ENCODE measurements at places on chromosomes 6 and 20.
A peak's percentile ranks its signal among the peaks of the same experiment; 100 is the strongest.

- no peak for DNase-seq
Measured at GRCh38 chr20:10837901-10838300, 164.1 kb upstream of the JAG1 start.

DNA sequence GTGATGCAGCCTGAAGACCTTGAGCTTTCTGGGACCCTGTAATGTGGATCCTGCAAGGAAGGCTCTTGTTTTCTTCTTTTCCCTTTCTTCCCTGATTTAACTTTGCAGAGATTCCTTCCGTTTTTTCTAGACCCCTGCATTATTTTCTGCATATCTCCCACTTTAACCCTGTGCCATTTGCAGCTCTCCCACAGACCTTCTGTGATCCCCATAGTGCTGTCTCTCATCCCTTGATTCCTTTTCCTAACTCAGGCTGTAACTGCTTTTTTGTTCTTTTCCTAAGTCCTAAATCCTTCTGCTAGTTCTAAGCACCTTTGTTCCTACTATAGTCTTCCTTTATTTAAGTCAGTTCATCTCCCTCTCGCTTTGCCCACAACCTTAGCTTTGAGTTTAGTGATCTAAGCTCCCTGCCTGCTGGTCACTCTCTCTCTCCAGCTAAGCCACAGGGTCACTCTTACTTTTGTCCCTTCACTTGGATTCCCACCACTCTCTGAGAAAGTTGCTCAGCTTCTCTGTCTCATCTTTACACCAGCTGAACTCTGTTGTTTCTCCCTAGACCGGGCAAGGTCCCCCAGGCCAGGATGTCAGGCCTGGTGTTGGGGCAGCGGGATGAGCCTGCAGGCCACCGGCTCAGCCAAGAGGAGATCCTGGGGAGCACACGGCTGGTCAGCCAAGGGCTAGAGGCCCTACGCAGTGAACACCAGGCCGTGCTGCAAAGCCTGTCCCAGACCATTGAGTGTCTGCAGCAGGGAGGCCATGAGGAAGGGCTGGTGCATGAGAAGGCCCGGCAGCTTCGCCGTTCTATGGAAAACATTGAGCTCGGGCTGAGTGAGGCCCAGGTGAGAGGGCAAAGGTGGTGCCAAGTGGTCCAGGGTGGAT is 1.6 kb downstream of the KLC4 start:
- no peak for DNase-seq

GRCh38 chr6:72955666-72956065 is 269.6 kb downstream of the KHDC1L start:
- DNase-seq = peak; percentile 51

- no peak for DNase-seq
Measured at GRCh38 chr6:160160450-160160849, 38.8 kb downstream of the SLC22A1 start.

GRCh38 chr6:52363228-52363867 is 1.4 kb downstream of the PAQR8 start:
- DNase-seq = peak; percentile 27

GRCh38 chr6:134170844-134171243 is 118.4 kb upstream of the SLC2A12 start:
- DNase-seq = no peak

- DNase-seq = no peak
Measured at GRCh38 chr6:119210596-119210995, 132.1 kb upstream of the FAM184A start.

GRCh38 chr6:11232770-11233626 is 530 bp upstream of the NEDD9 start:
- DNase-seq = no peak

GRCh38 chr20:32925481-32926196 is 66.9 kb downstream of the EFCAB8 start:
- no peak for DNase-seq

DNA sequence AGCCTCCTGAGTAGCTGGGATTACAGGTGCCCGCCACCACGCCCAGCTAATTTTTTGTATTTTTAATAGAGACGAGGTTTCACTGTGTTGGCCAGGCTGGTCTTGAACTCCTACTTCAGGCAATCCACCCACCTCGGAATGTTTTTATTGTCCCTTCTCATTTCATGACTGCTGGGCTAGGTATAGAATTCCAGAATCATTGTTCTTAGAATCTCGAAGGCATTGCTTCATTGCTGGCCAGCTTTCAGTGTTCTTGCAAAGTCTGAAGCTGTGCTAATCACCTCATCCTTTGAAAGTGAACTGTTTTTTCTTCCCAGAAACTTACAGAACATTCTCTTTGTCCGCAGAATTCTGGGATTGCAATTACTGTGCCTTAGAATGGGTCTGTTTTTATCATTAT is 49.0 kb downstream of the PTPN1 start:
- no peak for DNase-seq

DNA sequence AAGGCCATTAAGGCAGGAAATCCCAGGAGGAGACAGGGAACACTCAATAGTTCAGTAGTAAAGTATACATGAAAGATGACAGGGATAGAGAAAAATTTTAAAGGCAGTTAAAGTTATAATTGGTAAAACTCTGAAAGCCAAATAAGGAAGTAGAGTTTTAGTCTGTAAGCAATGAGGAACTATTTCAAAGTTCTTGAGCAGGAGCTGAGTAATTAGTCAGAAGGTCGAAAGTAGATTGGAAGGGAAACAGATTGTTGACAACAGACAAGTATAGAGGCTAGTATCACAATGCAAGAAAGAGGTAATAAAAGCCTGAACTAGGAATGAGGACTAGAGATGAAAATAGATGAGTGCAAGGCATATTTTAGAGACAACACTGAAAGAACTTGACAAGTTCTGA is 150.3 kb downstream of the CDK19 start:
- no peak for DNase-seq

All from thyroid gland (tissue), 4 donors.